ENCODE measurements at places on chromosomes 7 and 10. TPM values are rescaled to one million over a fixed set of nuclear protein-coding genes. Genes with fewer than 3 reads are reported as not detected.

The NUTM2E gene
- not detected for polyA plus RNA-seq

The MKX gene
- polyA plus RNA-seq: 0.14 TPM

The SKAP2 gene
- 27.3 TPM for polyA plus RNA-seq

The AIFM2 gene
- 4.7 TPM for polyA plus RNA-seq

The AKR1D1 gene
- polyA plus RNA-seq: 0.10 TPM

The GRM3 gene
- 0.37 TPM for polyA plus RNA-seq

The TFEC gene
- 34.3 TPM for polyA plus RNA-seq

The SLC35G1 gene
- polyA plus RNA-seq: 7.3 TPM

The LLCFC1 gene
- polyA plus RNA-seq: 0.35 TPM

The ITGA8 gene
- polyA plus RNA-seq: 47.9 TPM

The RAB19 gene
- 2.4 TPM for polyA plus RNA-seq

The MYH16 gene
- not detected for polyA plus RNA-seq

The TMEM273 gene
- 2.2 TPM for polyA plus RNA-seq

The RAMP3 gene
- polyA plus RNA-seq: 13.9 TPM

The GPR85 gene
- 0.98 TPM for polyA plus RNA-seq

The HBP1 gene
- 138 TPM for polyA plus RNA-seq

The DOCK4 gene
- 22.7 TPM for polyA plus RNA-seq

The UBTD1 gene
- 8.8 TPM for polyA plus RNA-seq

The HECW1 gene
- polyA plus RNA-seq: 7.2 TPM

All from right renal cortex interstitium (tissue), 3 donors.